ENCODE measurements at places on chromosomes 2 and 18.

DNA sequence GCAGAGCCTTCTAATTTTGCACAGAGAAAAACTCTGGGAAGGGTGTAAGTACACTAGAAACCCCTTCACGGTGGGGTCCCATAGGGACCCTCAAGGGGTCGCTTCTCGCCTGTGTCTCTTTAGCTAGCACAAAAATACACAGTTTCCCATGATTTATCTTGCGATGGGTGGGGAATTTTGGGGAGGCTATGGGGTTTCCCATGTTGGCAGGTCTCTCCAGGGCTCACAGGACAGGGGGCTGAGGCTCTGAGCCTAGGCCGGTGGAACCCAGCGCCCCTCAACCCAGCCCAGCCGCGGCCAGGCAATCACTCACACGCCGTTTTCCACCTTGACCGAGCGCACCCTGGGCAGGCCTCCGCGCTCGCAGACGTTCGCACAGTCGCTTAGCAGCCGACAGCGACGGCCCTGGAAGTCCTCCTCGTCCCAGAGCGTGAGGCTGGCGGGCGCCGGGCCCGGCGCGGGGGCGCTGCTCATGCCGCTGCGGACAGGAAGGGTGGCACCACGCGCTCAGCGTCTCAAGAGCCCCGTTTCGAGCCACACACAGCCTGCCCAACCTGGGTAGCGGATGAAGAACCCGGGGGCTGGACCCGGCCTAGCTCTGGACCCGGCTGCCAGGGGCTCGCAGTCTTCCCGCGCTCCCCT lies 398 bp downstream of the CRYBA2 start:
- H3K4me1 ChIP-seq = peaks cover 27% of the 10 kb centered on the region
- DNase-seq = no peak
- H3K4me3 ChIP-seq = peak overlapping the region; percentile 45
- H3K27ac ChIP-seq = no peak overlapping the region
- H3K36me3 ChIP-seq = no peaks in the 10 kb centered on the region

- no peak overlapping the region for H3K4me3 ChIP-seq
- H3K36me3 ChIP-seq = peaks cover 61% of the 10 kb centered on the region
- peak; percentile 45 for DNase-seq
These were observed 14.8 kb downstream of the SLC66A2 start for GRCh38 chr18:79936641-79937040.

GRCh38 chr2:241598487-241598886 lies 38.5 kb downstream of the THAP4 start:
- no peaks in the 10 kb centered on the region for H3K4me1 ChIP-seq
- H3K27ac ChIP-seq = no peak overlapping the region

- no peaks in the 10 kb centered on the region for H3K27me3 ChIP-seq
- peaks cover 71% of the 10 kb centered on the region for H3K36me3 ChIP-seq
- H3K4me1 ChIP-seq = no peaks in the 10 kb centered on the region
- DNase-seq = no peak
These were observed 155.8 kb upstream of the WDSUB1 start for GRCh38 chr2:159442159-159442852.

DNA sequence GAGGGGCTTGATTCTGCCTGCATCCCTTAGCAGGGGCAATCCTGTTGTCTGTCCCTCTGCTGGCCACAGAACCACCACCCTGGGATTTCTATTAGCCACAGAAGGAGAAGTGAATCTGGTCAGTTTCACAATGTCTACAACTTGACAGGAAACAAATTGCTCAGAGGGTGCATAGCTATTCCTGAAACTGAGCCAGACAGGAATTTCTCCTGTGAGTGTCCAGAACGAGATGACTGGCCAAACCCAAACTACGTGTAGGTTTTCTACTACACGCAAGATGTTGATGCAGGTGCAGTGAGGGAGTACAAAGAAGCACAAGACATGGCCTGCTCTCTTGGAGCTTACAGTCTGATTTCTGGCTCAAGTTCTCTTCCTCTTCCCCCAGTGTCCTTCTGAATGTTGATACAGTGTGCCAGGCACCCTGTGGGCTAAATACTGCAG lies 201.9 kb downstream of the CLIP4 start:
- no peak overlapping the region for H3K4me3 ChIP-seq
- no peaks in the 10 kb centered on the region for H3K36me3 ChIP-seq
- peaks cover 9% of the 10 kb centered on the region for H3K27me3 ChIP-seq
- H3K27ac ChIP-seq = no peak overlapping the region
- H3K4me1 ChIP-seq = peaks cover 23% of the 10 kb centered on the region
- DNase-seq = no peak

GRCh38 chr18:55856229-55856628 lies 268.2 kb upstream of the TCF4 start:
- H3K36me3 ChIP-seq = no peaks in the 10 kb centered on the region
- H3K27me3 ChIP-seq = no peaks in the 10 kb centered on the region
- peaks cover 5% of the 10 kb centered on the region for H3K4me1 ChIP-seq
- DNase-seq = no peak
- no peak overlapping the region for H3K4me3 ChIP-seq

DNA sequence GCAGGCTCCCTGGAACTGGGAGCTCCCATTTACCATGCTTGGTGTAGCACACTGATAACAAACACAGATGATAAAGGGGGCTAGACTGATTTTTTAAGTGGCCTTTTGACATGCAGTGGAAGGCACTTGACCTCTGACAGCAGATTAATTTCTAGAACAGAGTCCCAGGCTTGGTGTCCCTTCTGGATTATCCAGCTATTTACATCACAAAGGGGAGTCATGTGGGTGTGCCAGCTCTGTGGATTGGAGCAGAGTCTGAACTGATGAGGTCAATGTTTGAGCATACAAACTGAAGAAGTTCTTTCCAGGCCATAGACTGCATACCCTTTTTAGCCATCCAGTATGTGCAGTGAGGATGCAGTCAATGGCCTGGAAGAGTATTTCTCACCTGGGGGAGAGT lies 31.5 kb upstream of the SIX2 start:
- no peak overlapping the region for H3K27ac ChIP-seq
- no peak for DNase-seq
- no peak overlapping the region for H3K4me3 ChIP-seq
- no peaks in the 10 kb centered on the region for H3K36me3 ChIP-seq
- no peaks in the 10 kb centered on the region for H3K4me1 ChIP-seq
- H3K27me3 ChIP-seq = no peaks in the 10 kb centered on the region

- no peak for DNase-seq
- H3K27ac ChIP-seq = no peak overlapping the region
- H3K4me3 ChIP-seq = no peak overlapping the region
- H3K27me3 ChIP-seq = no peaks in the 10 kb centered on the region
- no peaks in the 10 kb centered on the region for H3K4me1 ChIP-seq
These were observed 532.7 kb downstream of the TDRD15 start for GRCh38 chr2:21656330-21657075.

- H3K4me3 ChIP-seq = no peak overlapping the region
- H3K36me3 ChIP-seq = no peaks in the 10 kb centered on the region
- no peak overlapping the region for H3K27ac ChIP-seq
- no peak for DNase-seq
- no peaks in the 10 kb centered on the region for H3K4me1 ChIP-seq
These were observed 442.6 kb downstream of the CMPK2 start for GRCh38 chr2:6423157-6423556.

GRCh38 chr2:3125001-3125760 lies 252.4 kb downstream of the EIPR1 start:
- no peak overlapping the region for H3K4me3 ChIP-seq
- DNase-seq = no peak
- no peak overlapping the region for H3K27ac ChIP-seq
- H3K4me1 ChIP-seq = no peaks in the 10 kb centered on the region

GRCh38 chr2:230922951-230923717 lies 1.9 kb downstream of the GPR55 start:
- no peak overlapping the region for H3K27ac ChIP-seq
- no peaks in the 10 kb centered on the region for H3K36me3 ChIP-seq
- peak; percentile 20 for DNase-seq
- no peak overlapping the region for H3K4me3 ChIP-seq
- peaks cover 6% of the 10 kb centered on the region for H3K4me1 ChIP-seq

All from suprapubic skin (tissue), 4 donors.